ENCODE measurements at places on chromosomes 7 and 10.
A peak's percentile ranks its signal among the peaks of the same experiment; 100 is the strongest.

DNA sequence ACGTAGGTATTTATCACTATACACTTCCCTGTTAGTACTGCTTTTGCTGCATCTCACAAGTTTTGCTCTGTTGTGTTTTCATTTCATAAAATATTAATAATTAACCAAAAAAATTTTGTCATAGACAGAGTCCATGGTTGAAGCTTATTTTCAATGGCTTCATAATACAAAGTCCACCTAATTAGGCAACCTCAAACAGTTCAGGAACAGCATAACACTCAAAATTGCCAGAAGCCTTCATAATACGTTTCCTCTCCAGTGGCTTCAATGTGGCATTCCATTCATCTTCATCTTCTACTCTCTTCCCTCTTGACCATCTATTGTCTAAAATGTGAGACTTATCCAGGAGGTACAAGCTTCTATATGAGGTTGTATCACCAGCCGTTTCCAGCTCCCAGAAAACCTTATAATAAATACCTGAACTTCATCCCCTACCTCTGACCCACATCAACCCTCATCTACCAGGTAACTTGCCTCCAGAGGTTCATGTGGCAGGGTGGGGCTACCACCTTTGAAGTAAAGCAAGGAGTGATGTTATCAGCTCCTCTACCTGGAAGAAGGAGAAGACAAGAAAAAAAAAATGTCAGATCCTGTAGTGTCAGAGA lies 337.3 kb downstream of the MALRD1 start:
- DNase-seq, result no peak

DNA sequence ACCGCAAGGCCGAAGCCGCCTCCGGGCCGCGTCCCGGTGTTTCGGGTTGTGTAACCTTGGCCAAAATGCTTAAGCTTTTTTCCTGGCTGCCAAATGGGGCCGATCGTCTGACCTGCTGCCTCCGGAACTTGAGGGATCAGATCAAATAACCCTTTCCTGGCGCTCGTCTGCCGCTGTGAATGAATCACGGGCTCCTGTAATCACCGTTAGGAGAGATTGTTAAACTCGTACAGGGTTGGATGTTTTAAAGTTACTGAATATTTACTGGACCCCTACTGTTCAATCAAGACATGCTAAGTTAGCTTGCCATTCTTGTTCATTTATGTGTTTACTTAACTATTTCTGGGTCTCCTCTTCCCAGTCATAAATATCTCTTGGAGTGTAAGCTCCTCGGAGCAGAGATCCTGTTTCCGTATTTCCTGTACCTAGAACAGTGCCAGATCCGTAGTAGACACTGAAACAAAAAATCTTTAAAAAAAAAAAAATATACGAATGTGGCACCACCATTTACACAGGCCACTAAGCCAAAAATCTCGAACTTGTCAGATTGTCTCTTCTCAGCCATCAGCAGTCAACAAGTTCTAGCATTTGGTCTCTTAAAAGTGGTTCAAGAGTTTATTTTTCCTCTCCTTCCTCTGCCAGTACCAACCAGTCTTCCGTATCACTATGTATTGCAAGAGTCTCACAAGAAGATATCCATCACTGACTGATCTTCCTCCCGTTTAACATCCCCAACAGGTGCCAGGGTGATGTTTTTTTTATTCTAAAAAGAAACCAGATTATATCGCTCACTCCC lies 650 bp upstream of the TM9SF3 start:
- DNase-seq, result no peak

DNA sequence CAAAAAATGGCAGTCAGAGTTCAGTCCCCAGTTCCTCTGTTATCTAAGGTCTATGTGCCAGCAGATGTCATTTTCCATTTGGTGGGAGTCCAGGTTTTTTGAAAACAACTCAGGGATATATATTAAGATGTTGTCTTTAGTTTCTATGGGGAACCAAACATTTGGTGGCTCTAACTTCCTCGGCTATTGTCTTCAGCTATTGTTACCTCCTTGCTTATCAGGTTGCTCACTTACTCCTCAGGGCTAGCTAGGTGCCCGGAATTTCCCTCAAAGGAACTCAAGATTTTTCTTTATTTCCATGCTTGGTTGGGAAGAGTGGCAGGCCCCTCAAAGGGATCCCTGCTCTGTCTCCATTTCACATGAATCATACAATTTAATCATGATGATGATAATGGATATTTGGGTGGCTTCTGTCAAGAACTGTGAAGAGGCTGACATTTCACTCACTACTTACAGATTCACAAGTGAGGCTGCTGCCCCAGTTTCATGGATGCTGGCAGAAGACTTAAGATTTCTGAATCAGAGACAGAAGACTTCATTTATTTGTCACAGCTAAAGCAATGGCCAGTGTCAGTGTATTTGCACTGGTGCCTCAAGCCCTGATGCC lies 182.8 kb downstream of the PKD1L1 start:
- no peak for DNase-seq

GRCh38 chr10:49151025-49151445 lies 17.2 kb upstream of the FAM170B start:
- no peak for DNase-seq

- DNase-seq, result no peak
These were observed 128.5 kb downstream of the INHBA start for GRCh38 chr7:41574377-41574776.

DNA sequence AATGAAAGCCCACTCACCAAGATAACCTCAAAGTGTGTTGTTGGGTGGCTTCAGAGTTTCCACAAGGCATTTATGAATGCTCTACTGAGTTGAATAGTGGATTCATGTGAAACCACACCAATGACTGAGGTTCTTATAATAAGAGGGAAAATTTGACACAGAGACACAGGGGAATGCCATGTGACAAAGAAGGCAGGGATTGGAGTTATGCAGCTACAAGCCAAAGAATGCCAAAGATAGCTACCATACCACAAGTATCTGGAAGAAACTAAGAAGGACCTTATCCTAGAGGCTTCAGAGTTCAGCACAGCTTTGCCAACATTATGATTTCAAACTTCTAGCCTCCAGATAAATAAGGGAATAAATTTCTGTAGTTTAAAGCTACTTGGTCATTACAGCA lies 68.0 kb upstream of the PCDH15 start:
- no peak for DNase-seq

DNA sequence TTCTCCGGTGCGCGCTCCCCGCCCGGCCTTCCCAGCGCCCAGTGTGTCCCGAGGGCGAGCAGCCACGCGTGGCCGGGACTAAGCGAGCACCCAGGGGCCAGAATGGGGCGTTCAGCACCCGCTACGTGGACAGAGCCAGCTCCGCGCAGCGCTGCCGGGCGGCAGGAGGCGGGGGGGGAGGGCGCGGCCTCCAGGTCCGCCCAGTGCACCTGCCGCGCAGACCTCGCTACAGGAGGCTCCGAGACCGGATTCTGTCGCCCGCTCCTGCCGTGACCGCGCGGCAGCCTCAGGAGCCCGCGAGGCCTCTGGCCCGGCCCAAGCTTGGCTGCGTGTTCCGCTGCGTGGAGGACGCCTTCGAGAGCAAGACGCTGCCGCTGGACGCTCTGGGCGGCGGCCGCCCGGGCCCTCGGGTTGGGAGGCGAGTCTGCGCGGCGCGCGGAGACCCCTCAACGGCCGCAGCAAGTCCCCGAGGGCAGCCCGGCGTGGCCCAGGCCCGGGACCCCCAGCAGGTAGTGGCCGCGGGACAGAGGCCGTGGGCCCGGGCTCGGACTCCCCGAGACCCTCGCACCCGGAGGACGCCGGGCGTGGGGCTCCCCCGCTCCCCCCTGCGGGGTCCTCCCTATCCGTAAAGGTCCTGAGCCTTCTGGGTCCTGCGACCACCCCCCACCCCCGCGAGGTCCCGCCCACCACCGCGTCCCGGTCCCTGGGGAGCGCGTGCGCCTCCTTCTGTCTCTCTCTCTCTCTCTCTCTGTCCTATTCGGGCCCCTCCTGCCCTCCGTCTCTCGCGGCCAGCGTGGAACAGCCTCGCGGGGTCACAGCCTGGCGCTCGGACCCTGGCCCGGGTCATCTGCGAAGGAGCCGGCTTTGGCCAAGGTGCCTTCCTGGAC lies 904 bp upstream of the DPYSL4 start:
- peak; percentile 61 for DNase-seq

DNA sequence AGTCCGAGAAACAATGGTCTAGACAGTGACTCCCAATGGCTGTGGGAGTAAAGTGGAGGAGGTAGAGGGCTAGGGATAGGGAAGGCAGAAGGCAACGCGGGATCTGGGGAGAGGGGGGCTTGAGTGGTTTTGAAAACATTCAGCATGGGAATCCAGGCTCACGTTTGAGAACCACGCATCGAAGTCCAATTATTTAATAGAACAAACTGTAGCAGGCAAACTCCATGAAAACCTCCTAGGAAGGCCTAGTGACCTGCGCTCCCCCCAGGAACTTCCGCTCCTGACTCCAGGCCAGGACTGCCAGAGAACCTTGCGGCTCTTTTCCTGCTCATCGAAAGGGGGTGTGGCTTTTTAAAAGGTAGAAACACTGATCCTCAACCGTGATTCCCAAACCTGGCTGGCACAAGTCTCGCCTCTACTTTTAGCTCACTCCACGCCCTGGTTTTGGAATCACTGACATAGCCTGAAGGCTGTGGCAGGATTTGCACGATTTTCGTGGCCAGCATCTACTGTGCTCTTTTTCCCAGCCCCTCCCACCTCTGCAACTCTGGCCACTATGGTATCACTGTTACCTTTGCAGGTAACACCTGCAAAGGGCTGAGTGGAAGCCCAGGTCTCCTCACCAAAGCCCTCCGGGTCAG lies 43.4 kb downstream of the MYOF start:
- no peak for DNase-seq

DNA sequence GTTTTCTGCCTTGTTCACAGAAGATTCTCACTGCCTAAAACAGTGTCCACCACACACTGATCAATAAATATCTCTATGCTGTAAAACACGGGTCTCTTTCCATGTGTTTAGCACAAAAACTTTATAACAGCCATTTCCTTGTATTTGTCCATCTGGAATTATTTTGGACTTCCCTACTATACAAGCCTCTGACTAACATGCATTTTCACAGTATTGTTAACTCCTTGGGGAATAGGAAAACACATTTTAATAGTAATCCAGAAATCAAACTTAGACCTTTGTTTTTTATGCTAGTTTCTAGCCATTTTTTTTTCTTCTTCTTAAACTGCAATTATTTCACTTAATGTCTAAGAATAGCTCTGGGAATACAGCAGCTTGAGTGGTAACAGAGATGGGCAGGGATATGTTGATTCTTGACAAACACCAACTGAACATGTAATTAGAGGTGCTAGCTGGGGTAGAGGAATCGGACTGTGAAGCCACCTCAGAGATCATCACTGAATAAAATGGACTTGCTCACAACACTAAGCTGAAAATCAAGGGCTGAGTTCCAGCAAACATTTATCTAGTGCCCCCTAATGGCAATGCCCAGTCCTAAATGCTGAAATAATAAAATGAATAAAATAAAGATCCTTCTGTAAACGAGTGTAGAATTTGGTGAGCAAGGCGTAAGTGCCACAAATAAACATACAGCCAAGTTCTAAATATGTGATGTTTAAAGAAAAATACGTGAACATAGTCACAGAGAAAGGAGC lies 593.1 kb downstream of the SORCS1 start:
- no peak for DNase-seq

DNA sequence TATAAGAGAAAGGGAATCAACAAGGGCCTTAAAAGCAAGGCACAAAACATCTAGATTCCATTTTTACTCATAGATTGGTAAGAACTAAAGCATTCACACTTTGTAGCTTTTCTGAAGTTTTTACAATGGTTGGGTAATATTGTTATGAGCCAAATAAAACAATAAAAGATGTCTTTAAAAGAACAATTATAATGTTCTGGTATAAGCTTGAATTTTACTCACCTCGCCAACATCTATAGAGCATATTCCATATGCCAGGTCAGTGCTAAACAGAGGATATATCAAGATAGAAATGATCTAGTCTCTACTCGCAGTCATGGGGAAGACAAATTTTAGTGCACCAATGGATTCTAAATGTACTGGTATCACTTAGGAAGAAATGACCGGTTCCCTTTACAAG lies 11.9 kb downstream of the STEAP1 start:
- DNase-seq, result no peak

DNA sequence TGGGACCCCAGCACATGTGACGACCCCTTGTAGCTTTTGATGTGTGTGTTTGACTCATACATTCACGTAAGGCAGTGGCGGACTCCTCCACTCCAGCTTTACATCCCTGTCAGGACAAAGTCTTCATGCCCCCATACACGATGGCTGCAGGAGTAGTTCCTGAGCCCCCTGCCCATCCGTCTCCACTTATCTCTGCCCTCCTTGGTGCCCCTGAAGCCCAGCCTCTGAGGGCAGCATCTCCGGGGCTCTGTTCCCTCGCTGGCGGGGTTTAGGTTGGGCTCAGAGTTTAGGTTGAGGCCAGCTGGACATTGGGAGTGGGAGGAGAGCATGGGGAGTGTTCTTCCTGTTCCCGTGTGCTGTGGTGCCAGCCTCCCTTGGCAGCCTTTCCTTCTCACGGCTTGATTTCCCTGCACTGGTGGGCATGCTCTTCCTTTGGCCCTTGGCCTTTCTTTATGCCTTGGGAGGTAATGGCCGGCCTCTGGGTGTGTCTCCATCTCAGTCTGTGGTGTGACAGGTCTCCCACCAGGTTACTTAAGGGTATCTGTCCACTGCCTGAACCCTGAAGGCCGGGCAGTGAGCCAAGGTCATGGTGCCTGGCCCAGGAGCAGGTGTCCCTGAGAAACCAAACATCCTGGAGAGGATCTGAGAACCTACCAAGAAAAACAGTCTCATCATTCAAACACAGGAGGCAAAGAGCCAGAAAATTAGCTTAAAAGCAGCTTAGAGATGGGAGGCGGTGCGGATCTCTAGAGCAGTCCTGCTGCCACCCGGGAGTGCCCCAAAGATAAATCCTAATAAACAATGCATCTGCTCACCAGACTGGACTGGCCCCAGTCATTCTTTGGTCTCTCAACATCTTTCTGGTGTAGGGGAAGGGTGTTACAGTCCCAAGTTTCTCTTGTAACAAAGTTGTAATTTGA lies 85.5 kb downstream of the GLRX3 start:
- DNase-seq, result no peak

GRCh38 chr10:58352956-58353610 lies 18.3 kb downstream of the UBE2D1 start:
- no peak for DNase-seq

- DNase-seq, result no peak
These were observed 42.3 kb downstream of the JMJD1C start for GRCh38 chr10:63423494-63423893.

DNA sequence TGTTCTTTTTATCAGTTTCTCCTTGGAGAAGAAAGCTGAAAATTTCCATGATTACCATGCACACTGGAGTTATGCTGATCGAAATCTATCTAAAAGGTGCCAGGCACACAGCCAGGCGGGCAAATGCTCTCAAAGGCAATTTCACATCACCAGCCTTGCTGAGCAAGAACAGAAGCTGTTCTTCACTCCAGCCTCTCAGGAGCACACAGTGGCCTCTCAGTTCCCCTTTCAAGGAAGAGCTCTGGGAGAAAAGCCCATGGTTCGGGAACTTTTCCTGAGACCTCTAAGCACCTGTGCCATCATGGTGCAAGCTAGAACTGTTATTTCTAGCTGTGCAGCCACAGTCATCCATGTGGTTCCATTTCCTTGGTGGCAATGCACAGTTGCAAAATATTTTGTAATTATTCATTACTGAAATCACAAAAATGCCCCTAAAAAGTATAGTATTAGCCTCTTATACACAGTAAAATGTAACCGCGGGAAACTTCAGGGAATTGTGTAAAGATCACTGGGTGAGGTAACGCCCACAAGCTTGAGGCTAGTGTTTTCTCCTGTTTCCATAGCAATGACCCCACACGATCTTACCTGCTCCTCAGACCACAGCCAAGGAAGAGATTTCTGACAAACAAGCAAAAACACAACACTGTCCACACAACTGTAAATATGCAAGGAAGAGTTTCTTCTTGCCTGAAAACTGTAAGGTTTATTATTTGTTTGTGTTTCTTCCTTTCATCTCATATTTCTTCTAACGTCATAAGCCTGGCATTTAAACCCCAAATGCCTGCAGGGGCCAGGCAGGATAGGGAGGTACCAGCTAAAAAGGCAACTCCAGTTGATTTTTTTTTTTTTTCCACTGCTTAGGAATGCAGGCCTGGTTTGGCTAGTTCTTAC lies 121.2 kb downstream of the FAM107B start:
- no peak for DNase-seq
